Astrocyte of the cerebellum (primary cell): ENCODE measurements at places on chromosomes 13 and 19.

DNA sequence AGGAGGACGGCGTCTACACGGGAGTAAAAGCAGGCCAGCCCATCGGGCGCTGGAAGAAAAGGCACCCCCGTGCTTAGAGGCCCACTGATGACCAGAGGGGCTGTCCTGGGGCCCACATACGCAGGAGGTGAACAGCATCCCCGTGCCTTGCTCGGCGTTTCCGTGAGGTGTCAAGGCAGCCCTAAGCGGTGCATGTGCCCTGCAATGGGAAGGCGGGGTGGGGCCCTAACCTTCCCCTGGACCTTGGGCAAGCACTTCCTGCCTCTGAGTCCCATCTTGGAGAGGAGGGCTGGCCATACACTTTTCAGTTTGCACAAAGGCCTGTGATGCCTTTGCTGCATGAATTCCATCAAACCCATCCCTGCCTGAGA is 47.8 kb upstream of the ATP11A start:
- DNase-seq = no peak

DNA sequence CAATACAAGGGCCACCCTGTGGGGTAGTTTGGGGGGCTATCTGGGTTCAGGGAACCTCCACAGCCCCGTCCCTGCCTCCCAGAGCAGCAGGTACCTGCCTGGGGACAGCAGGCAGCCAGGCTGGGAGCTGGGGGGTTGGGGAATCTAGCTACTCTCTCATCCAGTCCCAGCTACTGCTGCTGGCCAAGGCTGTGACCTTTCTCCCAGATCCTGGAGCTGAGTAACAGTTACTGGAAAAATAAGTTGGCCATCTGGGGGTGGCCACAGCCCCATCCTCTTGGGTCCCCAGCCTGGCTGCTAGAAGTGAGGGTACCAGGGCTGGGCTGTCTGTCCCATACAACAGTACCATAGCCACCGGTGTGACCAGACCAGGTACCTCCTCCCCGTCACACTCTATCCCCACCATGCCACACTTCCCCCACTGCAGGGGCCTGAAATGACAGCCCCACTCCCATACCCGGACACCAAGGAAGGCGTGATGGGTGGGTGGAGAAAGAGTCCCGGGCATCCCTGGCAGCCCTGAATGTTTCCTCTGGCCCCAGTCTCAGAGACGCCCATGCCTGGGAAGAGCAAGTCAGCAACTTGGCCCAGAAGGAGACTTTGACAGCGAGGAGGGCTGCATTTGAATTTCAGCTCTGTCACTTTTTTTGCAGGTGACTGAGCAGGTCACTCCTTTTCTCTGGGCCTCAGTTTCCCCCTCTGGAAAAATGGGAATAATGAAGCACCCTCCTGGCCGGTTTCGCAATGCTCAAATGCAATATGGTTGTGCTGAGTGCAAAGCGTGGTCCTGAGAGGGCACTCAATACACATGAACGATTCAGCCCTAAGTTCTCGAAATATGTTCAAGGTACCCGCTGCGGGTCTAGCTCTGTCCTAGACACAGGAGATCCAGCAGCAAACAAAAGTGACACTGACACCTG is 30.7 kb upstream of the NFIC start:
- no peak for DNase-seq

- no peak for DNase-seq
Observed at GRCh38 chr13:96544957-96545356, 449.3 kb downstream of the OXGR1 start.

- no peak for DNase-seq
Observed at GRCh38 chr19:33287438-33287837, 14.9 kb downstream of the CEBPA start.

- no peak for DNase-seq
Observed at GRCh38 chr19:48608798-48609263, 2.3 kb downstream of the SPACA4 start.

DNA sequence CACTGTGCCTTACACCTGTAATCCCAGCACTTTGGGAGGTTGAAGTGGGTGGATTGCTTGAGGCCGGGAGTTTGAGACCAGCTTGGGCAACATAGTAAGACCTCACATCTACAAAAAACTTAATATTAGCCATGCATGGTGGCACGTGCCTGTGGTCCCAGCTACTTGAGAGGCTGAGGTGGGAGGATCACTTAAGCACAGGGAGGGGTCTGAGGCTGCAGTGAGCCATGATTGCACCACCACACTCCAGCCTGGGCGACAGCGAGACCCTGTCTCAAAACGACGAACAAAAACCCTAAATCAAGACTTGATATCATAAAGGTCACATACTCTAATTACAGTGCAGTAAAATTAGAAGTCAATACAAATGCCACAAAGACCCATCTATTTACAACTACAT is 17.4 kb downstream of the SLC7A9 start:
- no peak for DNase-seq

DNA sequence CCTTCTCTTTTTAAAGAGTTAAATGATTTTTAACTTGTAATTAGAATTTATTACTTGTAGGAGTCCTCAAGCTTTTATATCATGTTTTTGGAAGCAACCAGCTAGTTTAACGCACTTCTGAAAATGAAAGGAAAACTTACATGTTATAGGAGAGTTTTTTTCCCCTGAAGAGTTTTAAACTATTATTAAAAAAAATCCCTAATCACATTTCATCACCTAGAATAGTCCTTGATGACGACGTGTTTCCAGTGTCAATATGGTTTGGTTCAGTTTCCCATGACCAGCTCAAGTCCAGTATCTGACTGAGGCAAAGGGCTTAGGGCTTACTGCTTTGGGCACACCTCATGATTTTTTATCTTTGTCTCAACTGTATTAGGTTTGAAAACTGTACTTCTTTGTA is 36.0 kb downstream of the URI1 start:
- no peak for DNase-seq

DNA sequence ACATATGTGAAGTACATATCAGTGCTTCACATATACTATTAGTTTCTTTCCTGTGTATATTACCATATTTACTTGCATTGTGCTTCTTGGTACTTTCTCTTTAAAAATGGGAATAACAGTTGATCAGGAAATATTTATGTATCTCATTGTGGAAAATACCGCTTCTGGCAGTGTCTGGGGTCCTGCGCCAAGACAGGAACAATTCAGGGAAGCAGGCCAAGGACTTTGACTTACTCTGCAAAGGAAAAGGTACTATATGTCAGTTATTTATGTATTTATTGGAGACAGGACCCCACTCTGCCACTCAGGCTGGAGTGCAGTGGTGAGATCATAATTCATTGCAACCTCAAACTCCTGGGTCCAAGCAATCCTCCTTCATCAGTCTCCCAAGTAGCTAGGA is 57.7 kb upstream of the NBEA start:
- DNase-seq = no peak

DNA sequence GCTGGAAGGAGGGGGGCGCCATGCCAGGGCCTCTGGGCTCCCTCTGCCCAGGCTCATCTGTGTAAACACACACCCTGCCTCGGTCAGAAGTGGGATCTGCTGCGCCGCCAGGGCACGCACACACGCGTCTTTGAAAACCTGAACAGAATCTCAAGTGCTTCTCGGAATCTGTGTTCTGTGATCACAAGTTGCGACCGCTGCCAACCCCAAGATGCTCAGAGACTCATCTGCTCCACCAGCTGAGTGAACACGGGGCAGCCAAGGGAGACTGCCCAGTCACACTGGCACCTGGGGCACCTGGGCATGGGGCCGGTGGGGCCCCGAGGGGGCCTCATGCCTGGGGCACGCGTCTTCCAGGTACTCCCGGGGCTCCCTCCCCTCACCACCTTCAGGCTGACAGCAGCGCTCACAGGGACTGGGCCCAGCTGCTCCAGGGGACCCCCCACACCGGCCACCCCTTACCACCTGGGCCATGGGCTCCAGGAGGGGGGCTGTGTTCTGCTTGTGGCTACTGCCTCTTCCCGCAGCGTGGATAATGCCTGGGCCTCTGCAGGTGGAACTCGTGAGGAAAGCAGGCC is 59.0 kb downstream of the KLF2 start:
- DNase-seq = no peak

DNA sequence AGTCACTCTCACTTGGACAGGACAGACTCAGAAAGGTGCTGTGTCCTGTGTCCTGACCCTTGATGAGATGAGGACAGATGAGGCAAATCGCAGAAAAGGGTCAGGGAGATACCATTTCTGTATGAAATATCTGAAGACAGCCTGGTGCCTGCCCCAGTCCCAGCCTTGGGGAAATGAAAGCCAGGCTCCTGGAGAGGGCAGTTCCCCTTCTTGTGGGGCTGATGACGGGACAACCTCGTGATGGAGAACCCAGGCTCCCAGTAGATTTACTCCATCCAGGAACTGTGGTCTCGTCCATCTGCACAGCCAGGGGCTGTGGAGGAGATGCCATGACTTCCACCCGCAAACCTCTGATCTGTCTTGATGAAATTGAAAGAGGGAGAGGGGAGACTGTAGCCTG is 13.8 kb downstream of the LILRB1 start:
- DNase-seq = no peak

DNA sequence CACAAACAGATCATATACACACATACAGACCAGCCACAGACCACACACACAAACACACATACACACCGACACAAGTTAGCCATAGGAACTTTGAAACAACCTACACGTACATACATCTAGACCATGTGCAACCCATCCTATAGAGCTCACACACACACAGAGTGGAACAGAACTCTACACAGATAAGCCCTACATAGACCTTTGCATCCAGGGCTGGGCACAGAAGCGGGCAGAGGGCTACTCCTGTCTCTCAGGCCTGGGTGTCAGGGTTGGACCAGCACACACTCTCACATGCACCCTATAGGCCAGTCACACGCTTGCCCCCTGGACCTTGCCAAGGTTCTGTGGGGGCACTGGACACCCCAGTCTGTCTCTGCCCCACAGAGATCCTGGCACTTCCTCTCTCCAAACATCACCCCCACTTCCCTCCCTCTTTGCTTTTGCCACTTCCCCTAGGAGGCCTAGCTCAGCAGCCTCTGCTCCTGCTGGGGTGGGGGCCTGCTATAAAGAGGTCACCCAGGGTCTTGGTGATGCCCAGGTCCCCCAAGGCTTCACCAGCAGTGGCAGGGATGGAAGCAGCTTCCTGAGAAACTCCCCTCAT is 5.8 kb upstream of the JUNB start:
- no peak for DNase-seq

DNA sequence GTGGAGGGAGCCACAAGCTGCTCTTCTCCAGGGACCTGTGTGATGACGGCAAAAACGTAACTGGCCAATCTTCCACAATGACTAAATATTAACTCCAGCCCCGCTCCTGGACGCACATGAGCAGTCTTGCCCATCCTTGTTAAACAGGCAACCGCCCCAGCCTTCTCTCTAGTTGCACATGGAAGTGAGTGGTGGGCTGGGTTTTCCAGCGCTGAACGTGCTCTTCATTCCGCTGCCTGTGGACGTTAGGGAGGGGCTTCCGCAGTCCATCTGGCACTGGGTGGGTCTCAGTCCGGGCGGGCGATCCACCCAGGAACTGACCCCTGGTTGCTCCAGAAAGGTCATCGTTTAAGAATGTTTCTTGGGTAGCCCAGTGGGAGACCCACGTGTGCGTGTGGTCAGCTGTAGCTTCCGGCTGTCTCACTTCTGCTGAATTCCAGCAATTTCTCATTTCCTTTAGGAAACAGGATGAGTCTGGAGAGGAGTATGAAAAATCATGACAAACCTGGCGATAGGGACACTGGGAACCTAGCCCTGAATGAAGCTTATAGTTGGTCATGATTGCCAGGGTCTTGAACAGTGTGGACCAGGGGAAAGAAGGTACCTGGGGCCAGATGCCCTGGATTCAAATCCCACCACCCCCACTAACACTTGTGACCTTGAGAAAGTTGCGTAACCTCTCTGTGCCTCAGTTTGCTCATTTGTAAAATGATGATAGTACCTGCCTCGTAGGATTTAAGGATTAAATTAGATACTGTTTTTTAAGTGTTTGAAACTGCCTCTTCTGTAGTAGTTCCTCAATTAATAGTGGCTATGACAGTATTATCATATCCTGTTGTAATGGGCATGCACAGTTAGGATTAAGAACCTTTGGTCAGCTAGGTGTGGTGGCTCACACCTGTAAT is 92.6 kb downstream of the SIPA1L3 start:
- DNase-seq = peak; percentile 86

DNA sequence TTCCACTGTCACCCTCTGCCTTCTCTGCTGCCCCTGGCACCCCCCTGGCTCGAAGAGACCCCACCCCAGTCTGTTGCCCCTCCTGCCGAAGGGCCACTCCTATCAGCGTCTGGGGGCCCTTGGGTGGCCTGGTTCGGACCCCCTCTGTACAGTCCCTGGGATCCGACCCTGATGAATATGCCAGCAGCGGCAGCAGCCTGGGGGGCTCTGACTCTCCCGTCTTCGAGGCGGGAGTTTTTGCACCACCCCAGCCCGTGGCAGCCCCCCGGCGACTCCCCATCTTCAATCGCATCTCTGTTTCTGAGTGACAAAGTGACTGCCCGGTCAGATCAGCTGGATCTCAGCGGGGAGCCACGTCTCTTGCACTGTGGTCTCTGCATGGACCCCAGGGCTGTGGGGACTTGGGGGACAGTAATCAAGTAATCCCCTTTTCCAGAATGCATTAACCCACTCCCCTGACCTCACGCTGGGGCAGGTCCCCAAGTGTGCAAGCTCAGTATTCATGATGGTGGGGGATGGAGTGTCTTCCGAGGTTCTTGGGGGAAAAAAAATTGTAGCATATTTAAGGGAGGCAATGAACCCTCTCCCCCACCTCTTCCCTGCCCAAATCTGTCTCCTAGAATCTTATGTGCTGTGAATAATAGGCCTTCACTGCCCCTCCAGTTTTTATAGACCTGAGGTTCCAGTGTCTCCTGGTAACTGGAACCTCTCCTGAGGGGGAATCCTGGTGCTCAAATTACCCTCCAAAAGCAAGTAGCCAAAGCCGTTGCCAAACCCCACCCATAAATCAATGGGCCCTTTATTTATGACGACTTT is 2.0 kb downstream of the ZFP36 start:
- DNase-seq = no peak

- DNase-seq = no peak
Observed at GRCh38 chr19:38892841-38893240, 6.6 kb downstream of the SIRT2 start.

DNA sequence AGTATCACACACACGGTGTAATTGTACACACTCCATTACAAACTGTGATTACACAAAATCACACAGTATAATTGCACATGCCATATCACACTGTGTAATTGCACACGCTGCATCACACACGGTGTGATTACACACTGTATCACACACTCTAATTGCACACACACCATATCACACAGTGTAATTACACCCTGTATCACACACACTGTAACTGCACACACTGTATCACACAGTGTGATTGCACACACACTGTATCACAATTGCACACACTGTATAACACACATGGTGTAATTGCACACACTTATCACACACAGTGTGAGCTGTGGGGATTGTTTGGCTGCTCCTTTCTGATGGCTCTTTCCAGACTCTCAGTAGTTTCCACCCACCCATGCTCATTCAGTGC is 162.6 kb upstream of the SGCG start:
- no peak for DNase-seq
